GF-D8 (cell line): ENCODE measurements at places on chromosomes 7 and 10.

DNA sequence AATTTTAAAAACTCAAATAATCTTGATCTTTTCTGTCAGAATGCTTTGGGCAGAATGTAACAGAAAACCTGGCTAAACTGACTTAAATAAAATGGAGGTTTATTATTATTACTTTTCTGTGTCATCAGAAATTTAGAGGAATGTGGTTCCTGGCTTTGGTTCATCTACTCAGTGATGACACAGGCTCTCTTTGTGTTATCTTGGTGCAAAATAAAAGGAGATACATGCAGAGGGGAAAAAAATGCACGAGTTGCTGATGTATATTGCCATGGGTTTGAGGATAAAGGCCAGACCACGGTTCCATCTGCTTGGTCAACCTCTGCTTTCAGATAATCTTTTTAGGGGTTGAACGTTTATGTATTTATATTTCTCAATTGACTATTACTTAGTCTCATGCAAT is 181.4 kb downstream of the SUGCT start:
- DNase-seq = no peak

GRCh38 chr7:155998766-155999630 is 186.7 kb upstream of the SHH start:
- DNase-seq = no peak

DNA sequence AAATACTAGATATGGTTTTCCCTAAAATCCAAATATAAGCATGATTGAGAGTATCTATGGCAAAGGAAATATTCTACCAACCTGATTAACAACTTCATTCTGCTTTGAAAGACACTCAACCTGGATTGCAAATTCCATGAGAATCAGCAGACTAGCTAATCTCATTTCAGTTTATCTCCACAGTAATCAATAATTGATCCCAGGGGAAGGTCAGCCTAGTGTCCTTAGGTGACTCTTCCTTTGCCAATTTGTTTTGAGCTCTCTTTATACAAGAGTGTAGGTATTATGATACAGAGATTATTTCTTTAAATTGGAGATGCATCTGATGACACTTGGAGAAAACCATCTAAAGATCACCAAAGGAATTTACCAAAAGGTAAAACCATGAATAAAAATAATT is 100.3 kb downstream of the GRM8 start:
- no peak for DNase-seq

DNA sequence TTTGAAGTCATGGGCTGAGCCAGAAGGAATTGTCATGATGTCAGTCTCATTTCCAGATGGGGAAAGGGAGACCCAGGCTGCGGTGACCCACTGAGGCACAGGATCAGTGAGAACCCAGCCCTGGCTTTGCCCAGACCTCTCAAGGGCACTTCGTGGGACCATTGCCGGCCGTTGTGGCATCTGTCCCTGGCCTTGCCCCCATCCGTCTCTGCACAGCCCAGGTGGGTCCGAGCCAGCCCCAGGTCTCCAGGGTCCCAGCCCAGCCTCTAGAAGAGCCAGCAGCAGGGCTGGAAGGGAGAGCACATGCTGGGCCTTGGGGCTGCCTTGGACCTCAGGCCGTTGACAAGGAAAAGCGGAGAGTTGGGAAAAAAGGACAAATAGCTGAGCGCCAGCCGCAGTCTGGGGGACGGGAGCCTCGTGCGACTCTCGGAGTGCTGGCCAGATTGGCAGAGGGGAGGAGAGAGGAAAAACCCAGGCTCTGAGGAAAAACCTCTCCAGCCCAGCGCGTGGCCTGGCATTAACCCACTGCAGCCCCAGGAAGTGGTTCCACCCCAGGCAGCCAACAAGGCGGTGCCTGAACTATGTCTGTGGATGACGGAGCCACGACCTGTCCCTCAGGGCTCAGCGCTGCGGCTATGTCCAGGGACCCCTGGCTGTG is 30.2 kb downstream of the GRIFIN start:
- DNase-seq = no peak

DNA sequence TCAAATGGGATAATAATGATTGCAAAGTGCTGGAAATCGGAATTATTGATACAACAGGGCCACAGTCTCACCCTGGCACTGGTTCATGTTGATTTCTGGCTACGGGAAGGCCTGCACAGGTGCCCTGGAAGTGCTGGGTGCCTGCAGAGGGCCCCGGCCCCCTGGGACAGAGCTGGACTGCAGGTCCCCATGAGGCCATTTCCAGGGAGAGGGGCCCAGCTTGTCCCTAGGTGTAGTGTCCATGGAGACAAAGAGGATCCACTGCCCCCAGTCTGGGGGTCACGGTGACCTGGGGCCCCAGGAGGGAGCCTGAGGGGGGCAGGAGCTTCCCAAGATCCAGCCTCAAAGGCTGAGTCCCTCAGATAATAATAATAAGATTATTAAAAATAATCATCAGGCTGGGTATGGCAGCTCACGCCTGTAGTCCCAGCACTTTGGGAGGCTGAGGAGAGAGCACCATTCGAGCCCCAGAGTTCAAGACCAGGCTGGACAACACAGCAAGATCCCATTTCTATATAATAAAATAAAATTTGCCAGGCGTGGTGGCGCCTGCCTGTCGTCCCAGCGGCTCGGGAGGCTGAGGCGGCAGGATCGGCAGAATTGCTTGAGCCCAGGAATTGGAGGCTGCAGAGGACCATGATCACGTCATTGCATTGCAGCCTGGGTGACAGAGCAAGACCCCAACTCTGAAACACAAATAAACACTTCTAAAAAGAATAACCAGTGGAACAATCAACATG is 98.1 kb downstream of the MICALL2 start:
- DNase-seq = no peak

DNA sequence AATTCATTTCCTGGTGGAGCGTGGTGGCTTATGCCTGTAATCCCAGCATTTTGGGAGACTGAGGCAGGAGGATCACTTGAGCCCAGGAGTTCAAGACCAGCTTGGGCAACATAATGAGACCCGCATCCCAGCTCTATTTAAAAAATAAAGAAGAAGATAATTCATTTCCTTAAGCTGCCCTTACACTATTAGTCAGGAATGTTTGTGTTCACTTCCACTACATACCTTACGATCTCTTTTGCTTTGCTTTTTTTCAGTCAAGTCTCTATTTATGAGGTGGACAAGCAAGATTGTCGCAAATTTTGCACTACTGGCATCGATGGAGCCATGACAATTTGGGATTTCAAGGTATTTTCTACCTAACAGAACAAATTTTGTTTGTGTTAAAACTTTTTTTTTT is 11.2 kb upstream of the ARPC1B start:
- no peak for DNase-seq

GRCh38 chr10:31353574-31353973 is 34.6 kb downstream of the ZEB1 start:
- no peak for DNase-seq

GRCh38 chr10:132397671-132398565 is 918 bp downstream of the PWWP2B start:
- DNase-seq = peak; percentile 28

- no peak for DNase-seq
These were observed 106.7 kb downstream of the ITGB1 start for GRCh38 chr10:32851301-32851700.
